ENCODE measurements at places on chromosomes 5 and 9.

DNA sequence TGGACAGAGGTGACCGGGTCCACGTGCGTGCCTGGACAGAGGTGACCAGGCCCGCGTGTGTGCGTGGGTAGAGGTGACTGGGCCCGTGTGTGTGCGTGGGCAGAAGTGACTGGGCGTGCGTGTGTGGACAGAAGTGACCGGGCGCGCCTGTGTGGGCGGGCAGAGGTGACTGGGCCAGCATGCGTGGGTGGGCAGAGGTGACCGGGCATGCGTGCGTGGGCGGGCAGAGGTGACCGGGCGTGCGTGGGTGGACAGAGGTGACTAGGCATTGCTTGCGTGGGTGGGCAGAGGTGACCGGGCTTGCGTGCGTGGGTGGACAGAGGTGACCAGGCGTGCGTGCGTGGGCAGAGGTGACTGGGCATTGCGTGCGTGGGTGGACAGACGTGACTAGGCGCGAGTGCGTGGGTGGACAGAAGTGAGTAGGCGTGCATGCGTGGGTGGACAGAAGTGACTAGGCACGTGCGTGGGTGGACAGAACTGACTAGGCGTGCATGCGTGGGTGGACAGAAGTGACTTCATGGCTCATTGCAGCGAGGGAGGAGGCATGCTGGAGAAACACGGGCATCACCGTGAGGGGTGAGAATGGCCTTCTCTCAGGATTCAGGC is 254.1 kb upstream of the IRX4 start:
- DNase-seq: no peak

- no peak for DNase-seq
These were observed 6.7 kb downstream of the CDK9 start for GRCh38 chr9:127792417-127793031.

GRCh38 chr5:135851186-135851914 is 16.9 kb downstream of the SLC25A48 start:
- DNase-seq: no peak

- no peak for DNase-seq
These were observed 13.8 kb upstream of the LHX2 start for GRCh38 chr9:123997665-123998277.

DNA sequence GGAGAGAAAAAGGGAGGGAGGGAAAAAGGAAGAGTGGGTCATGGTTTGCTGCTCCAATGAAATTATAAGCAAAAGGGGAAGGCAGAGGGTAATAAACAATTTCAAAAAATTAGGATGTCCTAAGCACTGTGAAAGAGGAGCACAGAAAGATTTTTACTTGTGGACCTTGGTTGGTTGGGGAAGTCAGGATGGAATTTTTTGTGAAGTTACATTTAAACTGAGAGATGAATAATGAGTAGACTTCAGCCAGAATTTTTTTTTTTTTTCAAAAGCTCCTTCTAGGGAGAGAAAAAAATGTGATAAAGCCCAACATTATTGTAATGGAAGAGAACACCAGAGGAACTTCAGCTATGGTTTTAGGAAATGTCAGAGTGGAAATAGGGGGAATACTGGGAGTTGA is 515.9 kb upstream of the PAPPA start:
- no peak for DNase-seq

DNA sequence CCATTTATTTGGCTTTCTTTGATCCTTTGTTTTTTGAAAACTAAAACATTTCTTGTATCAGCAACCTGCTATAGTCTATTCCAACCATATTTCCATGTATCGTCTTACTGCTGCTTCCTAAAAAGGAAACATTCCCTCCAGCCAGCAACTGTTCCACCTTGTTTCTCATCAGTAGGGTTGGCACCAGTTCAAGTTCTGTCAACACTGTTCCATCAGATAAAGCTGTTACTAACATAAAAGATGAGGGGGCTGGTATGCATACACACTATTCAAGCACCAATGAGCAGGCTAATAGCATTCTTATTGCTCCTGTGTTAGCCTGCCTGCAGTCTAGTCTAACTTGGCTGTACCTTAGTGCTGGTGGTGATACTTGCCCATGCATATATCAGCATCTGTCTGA is 178.3 kb downstream of the CWC27 start:
- DNase-seq: peak; percentile 91

- DNase-seq: no peak
These were observed 32.5 kb downstream of the TERT start for GRCh38 chr5:1262381-1262780.

- peak; percentile 9 for DNase-seq
These were observed 234.3 kb upstream of the ANKH start for GRCh38 chr5:15105799-15106393.

GRCh38 chr9:108606401-108606800 is 249.4 kb downstream of the ACTL7B start:
- DNase-seq: no peak

DNA sequence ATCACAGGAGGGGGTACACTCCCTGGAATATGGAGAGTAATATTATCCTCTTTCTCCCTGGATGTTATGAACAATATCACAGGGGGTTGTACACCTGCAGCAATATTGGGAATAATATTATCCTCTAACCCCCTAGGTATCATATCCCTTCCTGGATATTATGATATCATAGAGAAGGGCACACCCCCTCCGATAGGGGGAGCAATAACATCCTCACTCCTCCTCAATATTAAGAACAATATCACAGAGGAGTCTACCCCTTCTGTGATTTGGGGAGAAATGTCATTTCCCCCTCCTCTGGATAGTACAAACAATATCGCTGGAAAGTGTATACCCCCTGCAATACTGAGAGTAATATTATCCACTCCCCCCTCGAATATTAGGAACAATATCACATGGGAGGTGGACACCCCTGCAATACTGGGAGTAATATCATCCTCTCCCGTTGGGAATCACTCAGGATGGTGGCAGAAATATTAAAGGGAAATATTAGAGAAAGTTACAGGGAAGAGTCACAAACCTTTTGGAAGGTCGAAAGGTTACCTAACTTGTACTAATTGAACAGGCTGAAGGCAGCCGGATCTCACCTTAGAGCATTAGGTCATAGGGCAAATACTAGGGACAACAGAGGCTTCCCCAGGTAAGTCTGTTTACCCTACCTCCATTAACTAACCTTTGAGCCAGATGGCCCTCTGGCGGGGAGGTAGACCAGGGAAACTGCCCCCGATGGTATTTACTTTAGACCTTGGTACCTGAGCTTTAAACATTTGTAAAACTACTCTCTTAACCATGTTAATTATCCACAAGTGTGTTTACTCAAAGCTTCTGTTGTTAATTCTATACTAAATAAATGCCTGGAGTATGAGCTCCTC is 57.5 kb upstream of the FREM1 start:
- DNase-seq: no peak

Data from retinal pigment epithelial cell (primary cell).